Activated gamma-delta T cell (primary cell): ENCODE measurements at places on chromosomes 5 and 9.

DNA sequence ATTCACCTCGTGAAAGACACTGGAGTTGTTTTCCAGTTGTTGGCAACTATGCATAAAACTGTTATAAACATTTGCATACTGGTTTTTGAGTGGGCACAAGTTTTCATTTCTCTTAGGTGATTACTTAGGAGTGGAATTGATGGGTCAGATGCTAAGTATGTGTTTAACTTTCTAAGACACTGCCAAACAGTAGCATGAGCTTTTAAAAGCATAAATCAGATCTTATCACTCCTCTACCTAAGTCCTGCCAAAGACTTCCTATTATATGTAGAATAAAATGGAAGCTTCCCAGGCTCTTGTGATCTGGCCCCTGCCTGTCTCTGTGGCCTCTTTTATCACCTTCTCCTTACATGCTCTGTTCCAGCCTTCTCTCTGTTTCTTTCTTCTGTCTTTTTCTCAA, 72.6 kb downstream of the SH3RF2 start:
- no peak for DNase-seq

DNA sequence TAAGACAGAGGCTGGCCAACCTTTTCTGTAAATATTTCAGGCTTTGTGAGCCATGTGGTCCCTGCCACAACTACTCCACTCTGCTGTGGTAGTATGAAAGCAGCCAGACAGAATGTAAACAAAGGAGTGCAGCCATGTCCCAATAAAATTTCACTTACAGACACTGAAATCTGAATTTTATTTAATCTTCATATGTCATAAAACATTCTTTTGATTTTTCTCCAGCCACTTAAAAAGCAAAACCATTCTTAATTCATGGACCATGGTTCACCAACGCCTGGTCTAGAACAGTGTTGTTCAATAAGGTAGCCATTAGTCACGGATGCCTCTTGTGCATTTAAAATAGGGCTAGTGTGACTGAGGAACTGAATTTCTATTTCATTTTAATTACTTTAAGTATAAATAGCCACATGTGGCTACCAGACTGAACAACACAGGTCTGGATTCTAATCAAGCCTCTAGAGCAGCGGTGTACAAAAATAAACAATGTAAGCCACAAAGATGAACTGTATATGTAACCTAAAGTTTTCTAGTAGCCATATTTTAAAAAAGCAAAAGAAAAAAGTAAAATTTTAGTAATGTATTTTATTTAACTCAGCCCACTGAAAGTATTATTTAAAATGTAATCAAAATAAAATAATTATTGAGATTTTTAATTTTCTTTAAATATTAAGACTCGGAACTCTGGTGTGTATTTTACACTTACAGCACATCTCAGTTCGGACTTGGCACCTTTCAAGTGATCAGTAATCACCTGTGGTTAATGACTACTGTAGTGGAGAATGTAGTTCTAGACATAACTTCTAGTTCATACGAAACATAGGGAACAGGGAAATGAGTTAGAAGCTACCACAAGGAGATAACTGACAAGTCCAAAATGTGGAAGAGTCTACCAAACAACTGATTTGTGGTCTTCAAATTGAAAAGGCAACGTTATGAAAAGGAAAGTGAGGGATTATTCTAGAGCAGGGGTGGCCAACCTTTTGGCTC, 14.3 kb downstream of the GEMIN5 start:
- DNase-seq, result no peak

GRCh38 chr5:158880483-158881001, 219.2 kb downstream of the EBF1 start:
- no peak for DNase-seq

- no peak for DNase-seq
These were observed 230.7 kb downstream of the SEMA6A start for GRCh38 chr5:116343961-116344360.

GRCh38 chr9:88898039-88898720, 93.1 kb upstream of the S1PR3 start:
- DNase-seq, result no peak

DNA sequence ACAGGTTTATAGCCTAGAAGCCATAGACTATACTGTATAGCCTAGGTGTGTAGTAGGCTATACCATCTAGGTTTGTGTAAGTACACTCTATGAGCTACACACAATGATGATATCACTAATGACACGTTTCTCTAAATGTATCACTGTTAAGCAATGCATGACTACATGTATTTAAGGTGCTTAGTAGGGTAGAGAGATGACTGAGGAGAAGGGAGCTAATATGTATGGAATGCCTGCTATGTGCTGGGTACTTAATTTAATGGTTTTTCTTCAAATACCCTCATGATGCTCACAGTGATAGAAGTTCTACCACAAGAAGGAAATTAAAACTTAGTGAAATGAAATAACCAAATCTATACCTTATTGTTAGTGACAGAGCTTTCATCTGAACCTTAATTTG, 1785.5 kb downstream of the EFNA5 start:
- no peak for DNase-seq

DNA sequence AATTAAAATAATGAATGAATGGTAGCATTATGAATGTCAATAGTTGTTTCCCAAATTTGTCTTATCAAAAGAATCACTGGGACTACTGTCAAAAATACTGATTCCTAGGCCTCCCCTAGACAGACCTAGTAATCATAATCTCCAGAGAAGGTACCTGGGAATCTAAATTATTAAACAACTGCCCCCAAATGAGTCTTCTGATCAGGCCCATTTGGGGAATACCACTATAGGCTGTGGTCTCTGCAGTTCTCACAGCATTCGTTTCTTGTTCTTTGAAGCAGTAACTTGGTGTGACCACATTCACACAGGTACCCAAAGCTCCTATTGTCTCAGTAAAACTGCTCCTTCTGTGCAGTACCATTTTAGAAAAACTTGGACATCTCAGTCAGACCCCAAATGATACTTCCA, 230.9 kb downstream of the PIK3R1 start:
- DNase-seq, result no peak
